NCI-H524 (cell line): ENCODE measurements at places on chromosomes 13 and 19.

DNA sequence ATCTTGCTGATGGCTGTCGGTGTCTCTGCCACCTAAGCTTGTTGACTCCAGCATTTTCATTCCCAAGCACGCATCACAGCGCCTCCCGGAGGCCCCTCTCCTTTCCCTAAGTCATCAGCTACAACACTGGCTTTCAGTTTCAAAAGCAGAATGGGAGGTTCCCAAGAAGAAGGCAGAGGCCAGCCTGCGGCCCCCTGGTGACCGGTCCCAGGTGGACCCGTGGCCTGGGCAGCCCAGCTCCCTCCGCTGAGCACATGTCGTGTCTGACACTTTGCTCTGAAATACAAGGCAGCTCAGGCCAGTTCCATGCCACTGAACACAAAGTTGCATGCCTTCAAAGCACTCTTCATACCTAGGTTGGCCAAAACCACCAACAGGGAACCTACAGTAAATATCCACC, 8.5 kb downstream of the MLLT1 start:
- no peak for DNase-seq

DNA sequence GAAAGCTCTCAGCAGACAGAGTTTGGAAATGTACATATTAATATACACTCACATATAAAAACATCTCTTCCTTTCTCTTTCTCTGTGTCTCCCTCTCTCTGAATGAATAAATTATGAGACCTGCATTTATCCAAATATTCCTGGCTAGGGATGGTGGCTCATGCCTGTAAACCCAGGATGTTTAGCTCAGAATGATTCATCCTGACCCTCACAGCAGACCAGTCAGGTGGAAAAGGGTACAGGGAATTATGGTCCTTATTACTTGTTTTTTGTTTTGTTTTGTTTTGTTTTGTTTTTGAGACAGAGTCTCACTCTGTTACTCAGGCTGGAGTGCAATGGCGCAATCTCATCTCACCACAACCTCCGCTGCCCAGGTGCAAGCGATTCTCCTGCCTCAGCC, 71.1 kb downstream of the ZNF429 start:
- DNase-seq, result no peak

- no peak for DNase-seq
These were observed 221.7 kb downstream of the KCNRG start for GRCh38 chr13:50236898-50237318.

GRCh38 chr13:50994651-50995050, 85.1 kb downstream of the RNASEH2B start:
- DNase-seq, result peak; percentile 12

DNA sequence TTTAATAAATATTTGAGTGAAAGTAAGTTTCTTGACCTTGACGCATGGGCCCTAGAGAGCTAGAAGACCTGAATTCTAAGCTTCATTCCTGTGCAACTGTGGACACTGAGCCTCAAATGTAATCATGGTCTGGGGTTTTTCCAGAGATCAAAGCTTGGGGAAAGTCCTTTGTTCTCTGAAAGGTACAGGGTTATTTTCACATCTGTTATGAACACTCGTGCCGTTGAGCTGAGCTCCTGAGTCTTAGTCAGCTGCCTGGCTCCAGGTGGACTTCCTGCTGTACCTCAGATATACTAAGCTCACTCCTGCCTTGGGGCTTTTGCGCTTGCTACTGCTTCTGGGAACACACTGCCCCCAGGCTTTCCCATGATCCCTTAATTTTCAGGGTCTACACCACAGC, 7.5 kb upstream of the ZBTB32 start:
- no peak for DNase-seq

GRCh38 chr13:79803989-79804388, 323.0 kb downstream of the NDFIP2 start:
- no peak for DNase-seq

DNA sequence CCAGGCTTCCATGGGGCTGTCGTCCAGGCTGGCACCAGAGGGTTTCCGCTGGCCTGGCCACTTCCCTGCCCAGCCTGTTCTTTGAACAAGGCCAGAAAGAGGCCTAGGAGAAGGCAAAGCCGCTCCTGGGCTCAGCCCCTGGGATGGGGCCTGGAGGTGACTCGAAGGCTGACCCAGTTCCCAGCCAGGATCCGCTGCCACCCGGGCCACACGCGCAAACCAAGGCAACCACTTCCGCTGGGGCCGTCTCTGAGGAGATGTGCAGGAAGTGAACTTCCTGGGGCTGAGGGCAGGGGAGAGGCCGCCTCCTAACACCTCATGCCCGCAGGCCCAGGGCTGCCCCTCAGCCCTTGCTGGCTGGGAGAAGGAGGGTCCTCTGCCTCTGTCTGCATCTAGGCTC, 15.2 kb downstream of the PLEKHF1 start:
- DNase-seq, result no peak

DNA sequence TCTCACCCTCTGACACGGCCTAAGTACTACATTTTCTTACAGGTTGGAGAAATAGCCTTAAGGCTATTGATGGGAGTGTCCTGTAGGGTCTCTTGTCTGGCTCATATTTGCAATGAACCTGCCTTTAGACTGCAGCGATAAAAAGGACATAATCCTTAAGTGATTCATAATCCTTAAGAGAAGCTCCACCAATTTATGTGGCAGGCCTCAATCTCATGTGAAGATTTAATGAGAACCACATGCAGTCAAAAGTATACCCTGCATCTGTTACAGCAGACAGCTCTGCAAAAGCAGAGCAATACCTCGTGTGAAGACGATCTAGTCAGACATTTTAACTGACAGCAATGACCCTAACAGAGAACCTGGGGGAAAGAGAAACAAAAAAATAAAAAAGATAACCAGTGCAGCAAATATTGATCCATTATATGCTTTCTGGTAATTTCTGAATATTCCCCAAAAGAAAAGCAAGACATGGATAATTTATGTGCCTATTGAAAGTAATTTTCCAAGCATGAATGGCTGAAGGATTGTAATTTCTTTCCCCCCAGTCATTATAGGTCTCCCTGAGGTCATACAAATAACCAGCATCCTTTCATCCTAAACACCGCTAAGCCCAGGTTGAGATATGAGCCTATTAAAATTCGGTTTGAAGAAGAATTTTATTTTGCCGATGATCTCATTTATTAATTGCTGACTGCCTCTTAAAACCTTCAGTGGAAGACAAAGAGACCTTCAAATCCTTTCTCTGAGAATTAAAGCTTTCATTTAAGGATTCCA, 321.8 kb upstream of the NBEA start:
- DNase-seq, result peak; percentile 75

DNA sequence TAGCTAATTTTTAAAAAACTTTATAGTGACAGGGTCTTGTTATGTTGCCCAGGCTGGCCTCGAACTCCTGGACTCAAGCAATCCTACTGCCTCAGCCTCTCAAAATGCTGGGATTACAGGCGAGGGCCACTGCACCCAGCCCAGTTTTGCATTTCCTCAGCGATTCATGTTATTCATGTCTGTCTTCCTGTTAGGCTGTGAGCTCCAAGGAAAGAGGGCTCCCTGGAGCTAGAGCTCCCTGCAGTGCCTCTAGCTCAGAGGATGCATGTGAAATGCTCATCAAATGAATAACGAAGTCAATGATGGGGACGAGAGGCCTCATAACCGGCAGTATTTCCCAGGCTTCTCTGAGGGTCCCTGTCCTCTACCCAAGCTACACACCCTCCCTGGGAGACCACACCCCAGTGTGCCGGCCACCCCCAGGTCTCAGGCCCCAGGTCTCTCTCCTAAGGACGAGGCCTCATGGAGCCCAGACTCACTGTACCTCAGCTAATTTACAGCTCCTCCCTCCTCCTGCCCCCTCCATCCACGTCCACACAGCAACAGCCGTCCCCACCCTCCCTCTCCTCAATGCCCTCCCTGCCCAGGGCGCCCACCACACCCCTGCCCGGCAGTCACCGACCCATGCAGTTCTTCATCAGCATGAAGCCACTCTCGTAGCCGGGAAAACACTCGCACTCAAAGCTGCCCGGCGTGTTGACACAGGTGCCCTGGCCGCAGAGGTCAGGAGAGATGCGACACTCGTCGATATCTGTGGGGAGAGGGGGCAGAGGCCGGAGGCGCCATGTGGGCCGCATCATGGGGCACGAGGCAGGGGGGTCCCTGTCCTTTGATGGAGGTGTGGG, 28.5 kb downstream of the FBN3 start:
- DNase-seq, result no peak

DNA sequence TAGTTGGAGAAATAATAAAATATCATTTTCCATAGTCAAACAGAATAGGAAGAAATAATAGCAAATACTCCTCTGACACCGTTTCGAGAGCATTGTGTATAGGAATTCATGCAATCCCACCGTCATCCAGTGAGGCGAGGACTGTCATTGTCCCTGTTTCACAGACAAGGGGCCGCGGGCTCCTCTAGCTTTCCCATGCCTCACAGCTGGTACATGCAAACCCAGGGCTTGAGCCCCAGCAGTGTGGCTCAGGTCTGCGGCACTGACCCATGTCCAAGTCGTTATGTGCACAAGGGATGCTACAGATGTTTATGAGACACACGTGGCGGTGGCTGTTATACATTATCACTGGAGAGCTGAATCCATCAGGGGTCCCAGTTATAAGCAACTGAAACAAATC, 18.5 kb upstream of the ATP11A start:
- DNase-seq, result no peak

DNA sequence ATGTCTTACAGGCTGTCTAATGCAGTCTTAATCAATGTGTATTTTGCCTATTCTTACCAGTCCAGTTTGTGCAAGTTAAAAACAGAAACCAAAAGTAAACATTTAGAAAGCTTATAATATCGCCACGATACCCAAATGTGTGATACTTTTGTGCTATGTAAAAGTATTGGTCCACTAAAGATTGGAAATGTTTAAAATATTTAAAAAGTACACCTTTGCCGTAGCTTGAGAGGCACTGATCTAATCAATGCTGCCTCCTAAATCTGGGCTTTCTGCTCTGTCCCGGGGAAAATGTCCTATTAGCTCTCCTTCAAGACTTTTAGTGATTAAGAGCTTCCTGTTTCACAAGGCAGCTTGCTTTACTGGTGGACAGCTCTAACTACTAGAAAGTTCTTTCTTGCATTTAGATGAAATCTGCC, 64.7 kb downstream of the DNAJC15 start:
- no peak for DNase-seq

DNA sequence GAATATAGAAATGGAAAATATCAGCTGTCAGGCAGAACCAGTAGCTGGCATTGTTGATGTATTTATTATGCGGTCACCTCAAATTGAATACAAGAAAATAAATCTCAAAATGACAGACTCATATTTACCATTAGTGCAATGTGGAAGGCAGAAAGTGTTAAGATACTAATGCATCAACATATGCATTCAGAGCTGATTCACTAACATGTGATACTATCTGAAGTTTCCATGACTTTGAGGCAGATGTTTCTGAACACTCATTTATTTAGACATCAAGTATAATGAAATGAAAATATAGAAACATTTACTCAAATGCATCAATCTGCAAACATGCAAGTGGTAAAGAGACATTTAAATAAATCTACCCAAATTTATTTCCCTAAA, 474.2 kb upstream of the SLC10A2 start:
- DNase-seq, result no peak

DNA sequence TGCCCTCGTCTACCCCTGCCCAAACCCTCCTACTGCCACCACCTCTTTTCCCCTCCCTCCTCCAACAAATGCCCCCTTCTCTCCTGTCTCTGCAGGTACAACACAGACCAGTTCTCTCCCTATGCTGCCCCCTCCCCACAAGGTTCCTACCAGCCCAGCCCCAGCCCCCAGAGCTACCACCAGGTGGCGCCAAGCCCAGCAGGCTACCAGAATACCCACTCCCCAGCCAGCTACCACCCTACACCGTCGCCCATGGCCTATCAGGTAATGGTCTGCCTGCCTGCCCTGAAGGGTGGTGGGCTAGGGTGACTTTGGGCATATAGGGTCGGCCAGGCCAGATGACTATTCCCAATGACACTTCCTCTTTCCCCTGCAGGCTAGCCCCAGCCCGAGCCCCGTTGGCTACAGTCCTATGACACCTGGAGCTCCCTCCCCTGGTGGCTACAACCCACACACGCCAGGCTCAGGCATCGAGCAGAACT, 6.5 kb upstream of the TIMM50 start:
- DNase-seq, result peak; percentile 42

- no peak for DNase-seq
These were observed 741 bp upstream of the CADM4 start for GRCh38 chr19:43640424-43640757.

- DNase-seq, result peak; percentile 9
These were observed 35.9 kb downstream of the OXGR1 start for GRCh38 chr13:96958286-96958891.

DNA sequence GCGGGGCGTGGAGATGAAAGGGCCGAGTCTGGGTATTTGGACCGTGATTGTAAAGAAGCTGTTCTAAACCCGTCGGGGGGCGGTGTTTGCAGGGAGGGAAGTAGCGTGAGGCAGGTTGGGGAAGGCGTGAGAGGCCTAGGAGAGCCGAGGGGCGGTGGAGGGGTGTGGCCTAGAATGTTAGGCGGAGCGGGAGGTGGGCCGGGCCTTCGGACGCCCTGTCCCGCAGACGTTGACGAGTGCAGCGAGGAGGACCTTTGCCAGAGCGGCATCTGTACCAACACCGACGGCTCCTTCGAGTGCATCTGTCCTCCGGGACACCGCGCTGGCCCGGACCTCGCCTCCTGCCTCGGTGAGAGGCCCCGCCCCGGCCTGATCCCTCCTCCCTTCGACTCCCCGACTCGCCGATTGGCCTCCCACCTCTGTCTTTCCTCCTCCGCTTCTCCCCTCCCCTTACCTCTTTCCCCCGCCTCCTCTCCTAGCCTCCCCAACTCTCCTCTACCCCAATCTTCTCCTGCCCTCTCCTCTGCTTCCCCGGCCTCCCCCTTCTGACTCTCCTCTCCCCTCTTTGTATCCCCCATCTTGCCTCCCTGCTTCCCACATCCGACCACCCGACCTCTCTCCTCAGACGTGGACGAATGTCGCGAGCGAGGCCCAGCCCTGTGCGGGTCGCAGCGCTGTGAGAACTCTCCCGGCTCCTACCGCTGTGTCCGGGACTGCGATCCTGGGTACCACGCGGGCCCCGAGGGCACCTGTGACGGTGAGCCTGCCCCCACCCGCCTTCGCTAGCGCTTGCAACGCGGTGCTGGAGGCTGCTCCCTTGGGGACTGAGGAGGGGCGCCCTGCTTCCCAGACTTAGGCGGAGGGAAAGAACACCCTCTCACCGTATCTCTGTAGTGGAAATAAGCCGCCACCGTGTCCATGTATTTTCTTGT, 12.8 kb downstream of the LTBP4 start:
- DNase-seq, result no peak

DNA sequence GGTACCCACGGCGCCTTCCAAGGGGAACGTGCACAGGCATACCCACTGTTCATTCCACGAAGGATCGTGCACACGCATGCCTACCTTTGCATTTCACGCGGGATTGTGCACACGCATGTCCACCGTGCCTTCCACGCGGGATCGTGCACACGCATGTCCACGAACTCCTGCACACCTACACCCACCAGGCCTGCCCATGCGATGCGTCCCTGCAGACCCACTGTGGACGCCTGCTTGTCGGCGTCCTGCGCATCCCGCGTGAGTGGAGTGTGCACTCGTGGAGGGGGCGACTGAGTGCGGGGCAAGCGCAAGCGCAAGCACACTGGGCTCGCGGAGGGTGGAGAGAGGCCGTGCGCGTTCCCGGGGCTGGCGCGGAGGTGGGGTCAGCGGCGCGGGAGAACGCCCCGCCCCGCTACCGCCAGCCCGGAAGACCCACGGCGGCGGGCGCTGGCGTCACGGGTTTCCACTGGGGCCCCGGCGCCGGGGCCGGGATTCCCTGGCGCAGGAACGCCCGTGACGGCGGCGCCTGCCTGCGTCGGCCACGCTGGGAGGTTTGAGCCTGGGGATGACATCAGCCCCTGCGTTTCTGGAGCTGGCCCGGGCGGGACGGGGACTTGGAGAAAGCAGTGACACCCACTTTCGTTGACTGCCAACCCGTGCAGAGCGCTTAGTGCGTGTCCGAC, 18.7 kb downstream of the GADD45B start:
- DNase-seq, result no peak
